ENCODE measurements at places on chromosomes 5 and 9. TPM values are rescaled to one million over a fixed set of nuclear protein-coding genes. Genes with fewer than 3 reads are reported as not detected.

PNPLA7 gene
- 1.3 TPM for total RNA-seq

FLT4 gene
- 0.17 TPM for total RNA-seq

SLC12A7 gene
- total RNA-seq: 23.9 TPM

CDH9 gene
- not detected for total RNA-seq

PCDHGC5 gene
- 2.6 TPM for total RNA-seq

PCDHAC2 gene
- 2.6 TPM for total RNA-seq

PCDHB10 gene
- 0.77 TPM for total RNA-seq

AGXT2 gene
- total RNA-seq: not detected

PCDHB8 gene
- 0.26 TPM for total RNA-seq

CMBL gene
- 14.4 TPM for total RNA-seq

TUSC1 gene
- total RNA-seq: 10.5 TPM

PCDHGA10 gene
- total RNA-seq: 10.2 TPM

MYMK gene
- not detected for total RNA-seq

CORO2A gene
- under 0.01 TPM for total RNA-seq

All from fibroblast of lung (primary cell).